Fibroblast of skin of abdomen (primary cell): ENCODE measurements at places on chromosomes 13 and 19.

- DNase-seq: no peak
Observed at GRCh38 chr13:78286748-78287147, 316.6 kb downstream of the POU4F1 start.

DNA sequence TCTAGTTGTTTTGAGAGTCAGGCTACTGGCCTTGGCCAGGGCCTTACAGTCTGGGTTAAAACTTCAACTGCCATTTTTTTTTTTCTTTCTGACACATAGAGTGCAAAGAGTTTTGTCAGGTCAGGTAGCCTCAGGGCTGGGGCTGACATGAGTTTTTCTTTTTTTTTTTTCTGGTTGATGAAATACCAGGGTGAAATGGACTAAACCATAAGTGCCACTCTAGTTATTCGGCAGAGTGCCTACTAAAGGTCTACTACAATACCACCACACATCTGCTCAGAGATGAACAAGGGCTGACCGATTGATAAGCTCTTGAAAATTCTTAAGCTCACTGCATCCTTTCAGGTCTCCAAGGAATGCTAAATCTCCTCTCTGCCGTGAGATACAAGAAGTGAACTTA, 4.4 kb upstream of the ZNF320 start:
- DNase-seq: no peak

DNA sequence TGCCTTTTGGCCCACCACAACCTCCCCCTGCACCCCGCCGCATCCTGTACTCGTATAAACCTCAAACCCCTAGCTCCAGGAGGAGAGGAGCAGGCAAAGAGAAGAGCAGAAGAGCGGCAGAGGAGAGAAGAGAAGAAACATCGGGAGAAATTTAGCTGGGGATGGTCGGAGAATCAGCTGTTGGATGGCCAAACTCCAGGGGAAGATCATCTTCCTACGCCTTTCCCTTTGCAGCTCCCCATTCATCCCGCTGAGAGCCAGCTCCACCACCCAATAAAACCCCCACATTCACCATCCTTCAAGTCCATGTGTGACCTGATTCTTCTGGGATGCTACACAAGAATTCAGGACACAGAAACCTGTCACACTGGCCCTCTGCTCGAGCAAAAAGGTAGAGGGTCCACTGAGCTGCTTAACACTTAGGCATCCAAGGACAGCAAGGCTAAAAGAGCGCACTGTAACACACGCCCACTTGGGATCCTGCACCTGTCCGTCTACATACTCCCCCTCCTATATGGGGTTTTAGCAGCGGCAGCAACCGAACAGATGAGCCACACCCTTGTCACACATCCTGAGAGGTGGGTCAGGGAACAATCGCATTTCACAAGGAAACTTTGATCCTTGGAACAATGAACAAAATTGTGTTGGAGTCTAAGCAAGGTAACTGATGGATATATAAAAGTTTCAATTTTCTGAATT, 51.6 kb upstream of the MIR17HG start:
- no peak for DNase-seq

DNA sequence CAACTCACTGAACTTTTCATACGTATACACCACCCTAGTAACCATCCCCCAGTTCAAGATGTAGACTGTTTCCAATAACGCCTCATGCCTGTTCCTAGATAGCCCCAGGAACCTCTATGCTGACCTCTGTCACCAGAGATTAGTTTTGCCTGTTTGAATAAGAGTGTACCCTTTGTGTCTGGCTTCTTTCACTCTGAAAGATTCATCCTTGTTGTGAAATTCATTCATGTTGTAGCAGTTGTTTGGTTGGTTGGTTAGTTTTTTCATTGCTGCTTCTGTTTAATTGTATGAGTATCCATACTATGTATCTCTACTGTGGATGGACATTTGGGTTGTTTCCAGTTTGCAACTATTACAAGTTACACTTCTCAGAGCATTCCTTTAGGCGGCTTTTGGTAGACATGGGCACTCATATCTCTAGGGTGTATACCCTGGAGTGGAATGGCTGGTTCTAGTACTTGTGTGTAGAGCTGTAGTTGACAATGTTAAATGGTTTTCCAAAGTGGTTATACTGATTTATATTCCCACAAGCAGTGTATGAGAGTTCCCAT, 1.6 kb downstream of the RNASEH2B start:
- DNase-seq: peak; percentile 24

DNA sequence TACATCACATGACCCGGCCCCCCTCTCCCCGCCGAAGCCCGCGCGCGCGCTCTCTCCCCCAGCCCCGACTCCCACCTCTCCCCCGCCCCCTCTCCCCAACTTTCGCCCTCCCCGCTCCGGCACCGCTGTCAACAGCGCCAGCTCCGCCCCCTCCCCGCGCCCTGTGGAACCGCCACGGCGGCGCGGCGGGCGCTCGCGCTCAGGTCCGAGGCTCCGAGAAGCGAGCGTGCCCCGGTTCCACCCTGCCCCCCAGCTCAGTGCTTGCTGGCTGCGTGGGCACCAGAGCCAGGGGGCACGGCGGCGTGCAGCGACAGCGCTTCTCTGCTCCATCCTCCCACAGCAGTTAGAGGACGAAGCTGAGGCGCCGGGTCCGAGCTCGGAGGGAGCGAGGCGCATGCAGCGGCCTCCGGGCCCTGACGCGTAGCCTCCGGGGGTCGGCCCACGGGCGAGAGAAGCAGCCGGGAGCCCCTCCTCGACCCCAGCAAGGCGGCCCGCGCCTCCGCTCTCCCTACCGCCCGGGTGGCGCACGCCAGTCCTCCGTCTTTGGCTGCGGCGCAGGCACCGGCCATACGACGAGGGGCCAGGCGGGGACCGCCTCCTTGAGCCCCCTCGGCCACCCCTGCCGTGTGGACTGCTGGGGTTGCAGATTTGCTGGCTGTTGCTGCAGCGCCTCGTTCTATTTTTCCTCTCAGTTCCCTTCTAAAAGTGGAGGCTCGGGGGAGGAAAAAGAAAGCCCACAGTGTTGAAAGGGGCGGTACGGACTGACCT, 109.5 kb downstream of the KCNRG start:
- peak; percentile 58 for DNase-seq

DNA sequence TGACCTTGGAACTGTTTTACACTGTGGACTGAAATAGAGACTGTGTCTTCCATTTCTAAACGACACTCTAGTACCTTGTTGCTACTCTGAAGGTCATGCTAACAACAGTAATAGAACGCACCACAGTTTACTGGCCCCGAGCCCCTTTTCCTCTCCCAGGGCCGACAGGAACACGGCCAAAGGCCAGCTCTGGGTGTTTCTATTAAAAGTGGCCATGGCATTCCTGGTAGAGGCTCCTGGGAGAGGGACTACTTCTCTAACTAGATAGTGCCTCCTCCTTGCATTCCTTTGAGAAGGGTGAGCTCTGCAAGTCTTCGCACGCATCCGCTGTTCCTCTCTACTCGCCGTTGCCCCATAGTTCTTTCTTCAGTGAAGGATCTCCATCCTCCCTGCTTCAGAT, 18.7 kb upstream of the SIAH3 start:
- no peak for DNase-seq
